ENCODE measurements at places on chromosomes 2 and 18. TPM values are rescaled to one million over a fixed set of nuclear protein-coding genes. Genes with fewer than 3 reads are reported as not detected.

SCN3A gene
- total RNA-seq = 0.05 TPM

NMUR1 gene
- 0.08 TPM for total RNA-seq

UPP2 gene
- not detected for total RNA-seq

GKN2 gene
- not detected for total RNA-seq
